Right forelimb (tissue), 1 donor: ENCODE measurements at places on chromosomes 11 and 22.

DNA sequence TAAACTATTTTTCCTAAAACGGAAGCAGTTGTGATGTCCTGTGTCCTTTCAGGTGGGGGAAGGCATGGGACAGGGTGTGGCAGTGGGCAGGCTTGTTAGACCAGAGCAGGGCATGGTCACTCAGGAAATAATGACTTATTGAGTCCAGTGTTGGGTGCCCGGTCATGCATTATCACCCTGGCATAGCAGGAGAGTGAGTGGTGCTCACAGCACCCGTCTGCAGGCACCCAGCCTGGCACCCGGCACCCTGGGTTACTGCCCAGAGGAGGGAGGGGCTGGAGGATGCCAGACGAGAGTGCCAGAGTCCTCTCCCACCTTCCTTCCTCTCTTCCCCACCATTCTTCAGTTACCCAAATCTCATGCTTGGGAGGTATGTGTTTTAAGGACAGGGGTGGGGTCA lies 59.1 kb downstream of the ST3GAL4 start:
- DNase-seq = no peak

DNA sequence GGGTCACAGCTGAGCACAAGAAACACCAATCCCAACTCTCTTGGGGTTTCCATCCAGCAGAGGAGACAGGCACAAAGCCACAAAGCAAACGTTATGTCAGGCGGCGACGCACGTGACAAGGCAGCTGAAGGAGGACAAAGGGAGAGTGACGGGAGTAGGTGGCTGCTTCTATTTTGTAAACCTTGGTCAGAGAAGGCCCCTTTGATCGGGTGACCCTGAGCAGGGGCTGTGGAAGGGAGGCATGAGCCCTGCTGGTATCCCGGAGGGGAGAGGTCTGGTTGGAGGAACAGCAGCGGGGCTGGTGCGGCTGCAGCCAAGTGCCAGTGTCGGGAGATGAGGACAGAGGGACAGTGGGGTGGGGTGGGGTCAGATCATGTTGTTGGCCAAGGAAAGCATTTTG lies 17.3 kb upstream of the RFPL3 start:
- DNase-seq = no peak

DNA sequence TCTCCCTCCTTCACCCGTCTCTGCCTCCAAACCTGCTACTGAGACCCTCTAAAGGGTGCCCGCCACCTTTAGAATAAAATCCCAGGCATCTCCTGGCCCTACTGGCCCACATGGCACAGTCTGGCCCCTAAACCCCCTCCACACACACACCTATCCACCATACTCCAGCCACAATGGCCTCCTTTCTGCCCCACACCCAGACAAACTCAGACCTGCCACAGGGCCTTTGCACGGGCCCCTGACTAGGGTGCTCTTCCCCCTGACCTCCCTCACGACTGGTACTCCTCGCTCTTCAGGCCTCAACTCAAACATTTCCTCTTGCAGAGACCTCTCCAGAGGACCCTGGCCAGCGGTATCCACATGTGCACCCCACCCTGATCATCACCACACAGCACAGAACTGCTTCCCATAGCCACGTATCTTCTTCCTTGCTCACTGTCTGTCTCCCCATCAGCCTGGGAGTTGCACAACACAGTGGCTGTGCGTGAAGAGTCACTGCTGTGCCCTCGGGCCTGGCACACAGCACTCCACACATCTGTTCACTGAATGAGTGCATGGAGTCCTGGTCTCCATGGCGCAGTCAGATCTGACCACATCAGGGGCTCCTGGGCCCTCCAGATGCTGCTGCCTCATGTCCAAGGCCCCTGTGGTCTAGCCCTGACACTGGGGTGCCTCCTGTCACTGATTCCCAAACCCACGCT lies 66.2 kb upstream of the TCF20 start:
- DNase-seq = no peak

DNA sequence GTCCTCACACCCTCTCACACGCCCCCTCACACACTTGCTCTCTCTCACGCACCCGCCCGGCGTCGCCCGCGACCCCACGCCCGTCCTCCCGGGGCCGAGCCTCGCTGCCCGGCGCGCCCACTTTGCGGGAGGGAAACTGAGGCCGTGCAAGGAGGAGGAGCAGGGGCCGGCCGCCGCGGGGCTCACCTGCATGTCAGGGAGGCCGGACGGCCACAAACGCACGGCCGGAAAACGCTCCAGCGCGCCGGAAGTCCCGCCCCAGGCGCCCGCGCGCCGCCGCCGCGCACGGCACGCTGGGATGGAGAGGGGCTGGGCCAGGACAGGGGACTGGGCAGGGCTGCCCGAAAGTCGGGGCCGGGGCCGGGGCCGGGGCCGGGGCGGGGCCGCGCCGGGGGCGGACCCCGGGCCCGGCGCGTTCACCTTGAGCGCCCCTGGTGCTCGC lies at the start of gene CHID1:
Gene CHID1 (minus strand): TSS at position 222 of the 442 bp plus-strand sequence. CDS start 5,994 bp downstream, outside the sequence.
- peak; percentile 94 for DNase-seq

DNA sequence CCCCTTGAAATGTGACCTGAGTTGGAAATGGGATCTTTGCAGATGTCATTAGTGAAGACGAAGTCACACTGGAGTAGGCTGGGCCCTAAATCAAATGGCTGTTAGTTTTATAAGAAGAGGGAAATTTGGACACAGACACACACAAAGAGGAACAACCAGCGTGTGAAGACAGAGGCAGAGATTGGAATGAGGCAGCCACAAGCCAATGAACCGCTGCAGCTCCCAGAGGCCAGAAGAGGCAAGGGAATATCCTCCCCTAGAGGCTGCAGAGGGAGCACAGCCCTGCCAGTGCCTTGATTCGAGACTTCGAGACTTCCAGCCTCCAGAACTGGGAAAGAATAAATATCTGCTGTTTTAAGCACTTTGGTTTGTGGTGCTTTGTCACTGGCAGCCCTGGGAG lies 484.5 kb downstream of the MN1 start:
- no peak for DNase-seq

DNA sequence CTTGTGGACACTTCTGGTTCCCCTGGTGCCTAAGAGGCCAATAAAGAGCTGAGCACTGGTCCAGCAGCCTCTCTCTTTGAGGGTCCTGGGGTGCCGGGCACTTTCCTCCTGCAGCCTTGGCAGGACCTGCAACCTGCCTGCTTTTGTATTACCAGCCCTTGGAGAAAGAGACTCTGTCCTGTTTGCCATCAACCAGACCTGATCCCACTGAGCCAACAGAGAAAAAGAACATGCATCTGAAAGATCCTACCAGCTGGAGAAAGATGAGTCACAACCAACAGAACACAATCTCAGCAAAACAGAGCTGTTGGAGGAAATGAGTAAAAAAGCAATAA lies 321.0 kb downstream of the DDX10 start:
- no peak for DNase-seq

- no peak for DNase-seq
These were observed 34.4 kb downstream of the CCDC34 start for GRCh38 chr11:27328614-27329013.

DNA sequence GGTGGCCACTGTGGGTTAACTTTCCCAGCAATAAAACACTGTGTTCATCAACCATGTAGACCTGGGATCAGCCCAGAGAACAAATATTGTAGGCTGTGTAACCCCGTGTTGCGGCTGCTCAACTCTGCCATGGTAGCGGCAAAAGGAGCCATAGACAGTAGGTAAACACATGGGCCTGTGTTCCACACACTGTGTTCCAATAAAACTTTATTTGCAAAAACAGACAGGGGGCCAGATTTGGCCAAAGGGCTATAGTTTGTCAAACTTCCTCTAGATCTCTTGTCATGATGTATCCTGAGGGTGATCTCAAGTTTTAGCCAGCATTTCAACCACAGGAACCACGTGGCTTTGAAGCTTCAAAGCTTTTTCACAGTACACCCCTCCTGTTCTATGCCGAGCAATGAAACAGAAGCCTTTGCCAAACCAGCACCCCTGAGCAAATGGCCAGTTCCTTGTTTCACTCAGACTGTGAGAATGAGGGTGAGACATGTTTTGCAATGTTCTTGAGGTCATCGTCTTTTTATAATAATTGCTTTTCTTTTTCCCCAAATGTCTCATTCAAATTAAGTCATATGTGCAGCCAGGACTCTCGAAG lies 49.9 kb upstream of the FADD start:
- no peak for DNase-seq

DNA sequence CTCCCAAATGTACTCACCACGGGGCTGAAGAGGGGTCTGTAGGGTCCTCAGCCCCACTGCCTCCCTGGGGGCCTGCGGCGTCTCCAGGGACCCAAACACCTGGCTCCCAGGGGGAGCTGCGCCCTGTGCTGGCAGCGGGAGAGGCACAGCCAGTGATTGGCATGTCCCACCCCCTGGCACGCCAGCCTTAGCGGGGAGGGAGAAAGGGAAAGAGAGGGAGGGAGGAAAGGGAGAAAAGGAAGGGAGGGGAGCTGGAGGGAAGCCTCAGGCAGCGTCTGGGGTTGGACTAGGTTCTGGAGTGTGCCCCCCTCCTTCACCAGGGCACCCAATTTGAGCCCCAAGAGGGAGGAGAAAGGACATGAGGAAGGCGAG lies at the start of gene CHRM1:
Gene CHRM1 (minus strand): TSS at position 163 of the 372 bp plus-strand sequence. CDS start 10,263 bp downstream, outside the sequence.
- DNase-seq = no peak

DNA sequence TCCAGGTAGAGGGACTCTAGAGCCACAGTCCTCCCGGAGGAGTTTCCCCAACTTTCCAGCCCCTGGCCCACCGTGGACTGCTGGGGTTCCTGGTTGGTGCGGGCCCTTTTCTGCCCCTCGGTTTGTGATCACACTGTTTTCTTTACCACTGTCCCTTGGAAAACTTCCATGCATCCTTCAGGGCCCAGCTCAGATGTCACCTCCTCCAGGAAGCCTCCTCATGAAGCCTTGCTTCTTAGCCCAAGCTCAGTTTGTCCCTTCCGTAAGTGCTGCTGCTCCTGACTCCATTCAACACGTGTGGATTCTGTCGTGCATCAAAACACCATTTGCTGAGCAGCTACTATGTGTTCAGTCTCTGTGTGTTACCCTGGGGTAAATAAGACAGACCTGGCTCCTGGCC lies 15.9 kb upstream of the TPCN2 start:
- DNase-seq = no peak

DNA sequence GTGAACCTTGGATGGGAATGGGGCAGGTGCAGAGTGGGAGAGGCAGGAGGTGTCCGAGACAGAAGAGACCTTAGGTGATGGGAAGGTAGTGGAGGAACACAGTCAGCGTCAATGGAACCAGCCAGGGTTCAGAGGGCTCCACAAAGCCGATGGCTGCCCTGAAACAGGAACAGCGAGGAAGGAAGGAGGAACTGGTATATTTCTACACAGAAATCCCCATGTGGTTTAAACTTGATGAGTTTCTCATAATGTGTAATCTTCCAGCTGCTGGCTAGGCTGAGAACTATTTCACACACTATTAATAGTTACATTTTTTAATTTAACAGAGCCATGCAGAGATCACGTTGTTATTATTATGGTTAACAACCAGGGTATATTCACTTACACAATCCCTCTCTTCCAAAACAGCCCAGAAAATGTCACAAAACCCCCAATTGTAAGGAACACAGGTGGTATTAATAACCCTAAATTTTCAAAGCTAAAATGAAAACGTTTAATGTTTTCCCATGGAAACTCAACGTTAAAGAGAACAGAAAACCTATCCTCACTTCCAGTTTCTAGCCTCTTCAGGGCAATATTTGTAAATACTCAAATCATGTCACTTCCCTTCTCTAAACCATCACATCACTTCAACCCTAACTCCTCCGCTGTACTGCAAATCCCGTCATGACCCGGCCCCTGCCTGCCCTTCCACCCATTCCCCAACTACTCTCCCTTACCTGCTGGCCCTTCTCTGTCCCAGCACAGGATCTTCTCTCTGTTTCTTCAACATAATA lies 74.5 kb upstream of the ARFGAP3 start:
- peak; percentile 43 for DNase-seq

- DNase-seq = no peak
These were observed 769.5 kb upstream of the ANO3 start for GRCh38 chr11:25562417-25562816.

GRCh38 chr11:57361926-57362325 lies 19.0 kb downstream of the PRG3 start:
- DNase-seq = no peak

- DNase-seq = no peak
These were observed 80.7 kb downstream of the ARHGAP20 start for GRCh38 chr11:110631551-110631950.

GRCh38 chr11:91825777-91826176 lies 398.8 kb upstream of the FAT3 start:
- no peak for DNase-seq

- DNase-seq = no peak
These were observed 22.8 kb downstream of the OSBP2 start for GRCh38 chr22:30717331-30717921.

DNA sequence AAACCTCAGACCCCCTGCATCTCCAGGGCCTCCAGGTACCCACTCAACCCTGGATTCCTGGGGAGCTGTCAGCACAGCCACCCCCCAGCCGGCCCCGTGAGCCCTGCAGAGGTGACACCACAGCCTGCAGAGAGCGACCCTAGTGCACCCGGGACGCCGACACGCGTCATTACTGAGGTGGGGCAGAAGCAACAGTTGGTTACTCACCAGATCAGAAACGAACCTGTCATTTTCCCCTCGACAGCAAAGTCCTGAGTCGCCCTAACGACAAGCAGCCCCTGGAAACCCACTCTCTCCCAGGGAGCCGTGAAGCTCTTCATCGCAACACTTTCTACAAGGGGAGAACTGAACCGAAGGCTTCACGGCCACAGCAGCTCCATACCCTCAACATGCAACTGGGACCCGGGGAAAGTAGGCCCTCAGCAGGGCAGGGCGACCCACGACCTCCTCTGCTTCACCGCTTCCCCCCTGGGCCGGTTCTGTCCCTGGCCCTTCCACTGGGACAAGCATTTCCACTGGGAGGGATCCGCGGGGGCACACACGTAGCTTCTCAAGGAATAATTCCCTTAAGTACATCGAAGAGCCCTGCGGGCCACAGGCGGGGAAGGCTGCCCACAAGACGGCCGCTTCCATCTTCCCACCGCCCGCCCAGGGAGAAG lies 1.6 kb downstream of the BRD1 start:
- no peak for DNase-seq

DNA sequence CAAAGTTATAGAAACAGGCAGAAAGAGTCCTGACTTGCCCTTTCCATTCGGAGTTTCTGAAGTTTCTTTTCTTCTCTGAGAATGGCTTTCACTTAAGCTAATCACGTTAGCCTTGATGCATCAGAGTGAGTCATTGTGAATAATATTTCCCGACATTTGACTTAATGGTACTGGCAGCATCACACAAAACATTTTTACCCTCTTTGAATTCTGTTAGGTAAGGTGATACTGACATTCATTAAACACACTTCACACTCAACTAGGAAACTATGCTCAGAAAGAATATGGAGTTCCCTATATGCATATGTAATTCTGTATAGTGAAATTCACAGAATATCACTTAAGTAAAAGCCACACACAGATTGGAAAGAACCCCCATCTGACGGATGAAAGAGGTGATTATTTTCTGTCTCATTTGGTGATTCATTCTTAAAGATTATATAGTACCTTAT lies 120.8 kb upstream of the ARHGAP20 start:
- no peak for DNase-seq
